HFF-Myc (cell line): ENCODE measurements at places on chromosomes 2 and 18.

DNA sequence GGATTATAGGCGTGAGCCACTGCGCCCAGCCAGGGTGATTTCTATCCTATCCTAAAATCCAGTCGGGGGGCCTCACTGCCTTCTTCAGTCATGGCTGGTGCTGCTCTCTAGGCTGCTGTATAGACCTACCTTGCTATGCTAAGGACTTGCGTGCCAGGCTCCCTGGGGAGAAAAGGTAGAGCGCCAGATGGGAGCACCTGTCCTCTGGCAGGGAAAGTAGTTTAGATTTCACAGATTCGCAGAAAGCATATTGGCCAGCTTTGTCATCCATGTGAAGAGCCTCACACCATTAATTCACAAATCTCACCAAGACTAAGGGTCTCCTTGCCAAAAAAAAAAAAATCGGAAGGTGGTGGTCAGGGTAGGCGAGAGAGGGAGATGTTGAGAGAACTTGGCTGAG, 217.6 kb downstream of the ATAD2B start:
- DNase-seq = no peak

GRCh38 chr2:218435003-218435982, 16.4 kb downstream of the VIL1 start:
- DNase-seq = no peak

- DNase-seq = no peak
Observed at GRCh38 chr2:75146606-75147332, 52.6 kb downstream of the TACR1 start.

- no peak for DNase-seq
Observed at GRCh38 chr2:7634409-7634808, 717.2 kb downstream of the RNF144A start.

DNA sequence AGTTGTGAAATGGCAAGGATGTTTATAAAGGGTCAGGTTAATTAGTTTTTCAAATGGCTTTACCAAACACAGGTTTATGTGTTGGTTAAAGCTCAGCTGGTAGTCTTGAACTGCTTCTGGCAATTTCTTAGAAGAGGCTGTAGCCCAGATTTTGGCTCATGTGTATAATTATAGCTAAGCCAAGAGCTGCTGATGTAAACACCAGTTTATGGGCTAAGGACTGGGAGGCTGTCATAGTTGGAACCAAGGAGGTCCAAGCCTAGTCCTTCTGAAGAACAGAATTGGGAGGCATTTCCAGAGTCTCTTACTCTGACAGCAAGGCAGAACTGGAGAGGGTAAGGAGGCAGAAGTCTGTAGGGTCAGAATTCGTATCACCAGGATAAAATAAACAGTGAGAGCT, 25.4 kb downstream of the UBE2E3 start:
- DNase-seq = no peak

- DNase-seq = no peak
Observed at GRCh38 chr2:44169155-44169898, 652 bp downstream of the PPM1B start.

- no peak for DNase-seq
Observed at GRCh38 chr18:35096677-35097011, 55.4 kb downstream of the MAPRE2 start.

- no peak for DNase-seq
Observed at GRCh38 chr2:21836719-21837118, 713.0 kb downstream of the TDRD15 start.

- no peak for DNase-seq
Observed at GRCh38 chr2:144099780-144100377, 420.0 kb downstream of the ZEB2 start.

DNA sequence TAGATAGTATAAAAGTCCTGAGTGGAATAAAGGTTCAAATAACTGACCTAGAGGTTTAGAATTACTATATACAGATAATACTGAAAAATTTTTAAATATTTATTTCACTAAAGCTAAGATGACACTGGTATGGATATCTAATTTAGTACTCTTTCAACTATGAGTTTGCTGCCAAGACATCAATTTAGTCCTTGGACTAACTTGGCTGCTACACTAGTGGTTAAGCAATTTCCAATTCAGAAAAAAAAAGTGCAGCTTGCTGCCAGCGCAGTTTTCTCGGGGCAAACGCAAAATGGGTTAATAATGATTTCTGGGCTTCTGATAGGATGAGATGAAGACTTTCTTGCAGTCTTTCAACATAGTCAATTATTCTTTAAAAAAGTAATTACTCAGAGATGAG, 10.8 kb downstream of the BUB1 start:
- DNase-seq = no peak

DNA sequence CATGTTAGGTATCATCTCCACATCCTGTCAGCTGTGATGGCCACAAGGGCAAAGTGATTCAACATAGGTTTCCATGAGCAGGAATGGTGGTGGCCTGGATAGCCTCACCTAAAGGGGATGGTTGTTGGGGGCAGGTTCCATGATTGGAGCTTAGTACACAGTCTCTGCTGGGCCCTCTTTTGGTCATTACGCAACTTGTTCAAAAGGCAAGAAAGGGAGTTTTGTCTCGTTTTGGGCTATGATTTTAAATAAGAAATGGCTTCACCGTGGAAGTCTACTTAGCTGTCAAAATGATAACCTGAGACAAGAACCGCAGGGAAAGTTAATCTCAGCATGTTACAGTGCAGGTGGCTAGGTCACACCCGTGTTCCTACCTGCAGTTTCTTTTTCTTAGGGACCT, 13.1 kb upstream of the MC4R start:
- DNase-seq = no peak

DNA sequence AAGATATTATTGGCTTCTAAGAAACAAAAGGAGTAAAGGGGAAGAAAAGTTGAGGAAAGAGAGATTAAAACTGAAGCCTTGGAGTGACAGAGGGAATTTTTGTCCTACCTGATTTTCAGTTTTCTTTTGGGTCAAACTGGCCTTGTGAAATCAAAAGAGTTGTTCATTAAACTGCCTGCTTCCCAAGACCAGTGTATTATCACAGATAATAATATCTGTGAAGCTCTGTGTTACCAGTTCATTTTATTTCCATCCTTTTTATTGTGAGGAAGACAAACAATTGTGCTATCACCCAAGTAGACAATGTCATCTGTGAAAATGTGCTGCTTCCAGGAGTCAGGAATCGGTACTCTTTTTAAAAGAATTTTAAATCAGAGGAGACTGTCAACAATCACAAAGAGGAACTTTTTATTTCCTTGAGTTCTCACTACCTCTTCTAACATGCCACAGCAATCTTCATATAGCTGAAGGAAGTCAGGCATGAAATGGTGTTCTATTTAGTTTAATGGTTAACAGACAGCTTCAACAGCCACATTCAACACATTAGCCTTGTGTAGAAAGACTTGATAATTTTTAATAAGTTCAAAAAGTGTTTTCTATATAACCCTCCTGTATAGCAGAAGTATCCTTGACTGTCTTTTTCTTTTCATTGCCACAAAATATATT, 554.8 kb downstream of the PIK3C3 start:
- DNase-seq = no peak

- no peak for DNase-seq
Observed at GRCh38 chr2:1715184-1716013, 28.9 kb downstream of the PXDN start.

- no peak for DNase-seq
Observed at GRCh38 chr2:157897106-157897971, 21.2 kb upstream of the ACVR1 start.

- DNase-seq = no peak
Observed at GRCh38 chr2:219509780-219510511, 4.3 kb upstream of the ASIC4 start.

DNA sequence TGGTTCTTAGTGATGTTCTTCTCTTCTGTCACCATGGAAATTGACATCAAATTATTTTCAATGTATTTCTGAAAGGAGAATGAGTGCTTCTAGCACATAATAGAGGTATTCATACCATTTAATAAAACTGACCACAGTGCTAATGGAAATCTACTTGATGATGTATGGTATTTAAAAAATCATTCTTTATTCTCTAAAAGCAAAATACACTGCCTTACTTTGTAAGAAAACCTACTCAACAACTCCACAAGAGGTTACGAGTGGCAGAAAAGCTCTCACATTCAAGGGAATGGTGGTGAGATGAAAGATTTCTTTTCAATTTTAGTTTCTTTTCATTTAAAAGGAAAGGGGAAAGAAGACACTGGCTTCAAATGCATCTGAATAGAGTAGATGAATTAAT, 382.3 kb upstream of the CHST9 start:
- no peak for DNase-seq
